ENCODE measurements at places on chromosomes 7 and 10.

- no peak for DNase-seq
These were observed 746.4 kb downstream of the TNS3 start for GRCh38 chr7:46835556-46835955.

DNA sequence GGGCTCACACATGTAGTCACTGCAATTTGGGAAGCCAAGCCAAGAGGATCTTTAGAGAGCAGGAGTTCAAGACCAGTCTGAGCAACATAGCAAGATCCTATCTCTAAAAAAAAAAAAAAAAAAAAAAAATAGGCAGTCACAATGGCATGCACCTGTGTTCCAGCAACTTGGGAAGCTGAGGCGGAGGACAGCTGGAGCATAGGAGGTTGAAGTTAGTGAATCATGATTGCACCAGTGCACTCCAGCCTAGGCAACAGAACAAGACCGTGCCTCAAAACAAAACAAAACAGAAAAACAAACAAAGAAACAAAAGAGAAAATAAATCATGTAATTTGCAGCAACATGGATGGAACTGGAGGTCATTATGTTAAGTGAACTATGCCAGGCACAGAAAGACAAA is 33.6 kb upstream of the BICC1 start:
- no peak for DNase-seq

DNA sequence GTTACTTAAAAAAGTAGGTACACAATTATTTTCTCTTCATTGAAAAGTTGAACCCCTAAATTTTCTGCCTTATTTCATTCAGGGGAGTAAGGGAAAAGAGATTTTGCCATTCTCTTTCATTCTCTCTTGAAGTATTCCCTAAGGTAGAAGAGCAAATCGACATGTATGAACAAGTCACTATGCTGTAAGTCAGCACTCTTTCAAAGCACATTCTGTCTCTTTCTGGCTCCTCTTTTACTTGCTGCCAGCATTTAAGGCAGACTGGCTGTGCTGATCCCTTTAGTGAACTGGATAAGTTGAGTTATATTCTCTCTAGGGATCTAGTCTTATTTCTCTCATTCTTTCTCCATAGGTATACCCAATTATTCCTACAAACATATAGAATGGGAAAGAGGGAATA is 222.3 kb upstream of the ZWINT start:
- DNase-seq: no peak

GRCh38 chr7:27117887-27118491 is 12.6 kb downstream of the HOXA4 start:
- DNase-seq: peak; percentile 71

DNA sequence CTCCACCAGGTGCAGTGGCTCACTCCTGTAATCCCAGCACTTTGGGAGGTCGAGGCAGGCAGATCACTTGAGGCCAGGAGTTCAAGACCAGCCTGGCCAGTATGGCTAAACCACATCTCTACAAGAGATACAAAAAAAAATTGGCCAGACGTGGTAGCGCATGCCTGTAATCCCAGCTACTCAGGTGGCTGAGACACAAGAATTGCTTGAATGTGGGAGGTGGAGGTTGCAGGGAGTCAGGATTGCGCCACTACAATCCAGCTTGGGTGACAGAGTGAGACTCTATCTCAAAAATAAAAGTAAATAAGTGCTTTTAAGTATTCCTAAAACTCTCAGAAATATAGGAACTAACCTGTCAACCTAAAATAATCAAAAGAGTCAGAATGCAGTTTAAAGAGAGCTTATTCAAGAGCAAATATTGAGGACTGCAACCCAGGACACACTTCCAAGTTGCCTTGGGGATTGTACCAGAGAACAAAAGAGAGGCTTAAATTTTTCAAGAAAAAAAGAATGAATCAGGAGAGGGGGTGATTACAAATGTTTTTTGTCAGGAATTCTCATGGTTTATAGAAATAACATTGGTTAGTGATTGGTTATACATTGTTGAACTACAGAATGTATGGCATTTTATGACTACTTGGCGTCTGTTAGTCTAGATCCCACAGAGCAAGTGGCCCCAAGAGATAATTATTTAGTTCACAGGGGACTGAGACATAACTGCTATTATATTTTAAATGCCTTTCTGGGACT is 33.2 kb upstream of the PPP1R9A start:
- no peak for DNase-seq
